Stimulated activated CD4-positive, alpha-beta T cell treated with anti-CD3 and anti-CD28 coated beads, Interleukin-2, amount 100 ng/mL, for 48 hours (primary cell): ENCODE measurements at places on chromosomes 3 and 15.

GRCh38 chr3:48656841-48657281 is 5.8 kb downstream of the CELSR3 start:
- DNase-seq = no peak

DNA sequence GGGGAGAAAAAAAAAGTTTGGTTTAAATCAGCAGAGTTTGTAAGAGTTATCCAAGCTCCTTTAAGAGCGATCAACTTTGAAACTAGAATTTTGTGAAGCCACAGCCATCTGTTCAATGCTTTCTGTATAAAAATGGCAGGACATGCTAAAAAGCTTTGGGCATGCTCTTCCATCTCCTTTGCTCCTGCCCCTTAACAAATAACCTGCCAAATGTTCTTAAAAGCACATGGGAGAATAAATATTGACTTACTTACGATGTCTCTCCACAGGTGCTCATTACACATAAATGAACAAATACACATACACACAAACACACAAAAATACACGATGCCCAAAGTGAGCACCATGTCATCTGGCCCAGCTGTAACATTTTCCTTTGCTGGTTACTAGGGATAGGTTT is 211.8 kb upstream of the DPH6 start:
- no peak for DNase-seq

DNA sequence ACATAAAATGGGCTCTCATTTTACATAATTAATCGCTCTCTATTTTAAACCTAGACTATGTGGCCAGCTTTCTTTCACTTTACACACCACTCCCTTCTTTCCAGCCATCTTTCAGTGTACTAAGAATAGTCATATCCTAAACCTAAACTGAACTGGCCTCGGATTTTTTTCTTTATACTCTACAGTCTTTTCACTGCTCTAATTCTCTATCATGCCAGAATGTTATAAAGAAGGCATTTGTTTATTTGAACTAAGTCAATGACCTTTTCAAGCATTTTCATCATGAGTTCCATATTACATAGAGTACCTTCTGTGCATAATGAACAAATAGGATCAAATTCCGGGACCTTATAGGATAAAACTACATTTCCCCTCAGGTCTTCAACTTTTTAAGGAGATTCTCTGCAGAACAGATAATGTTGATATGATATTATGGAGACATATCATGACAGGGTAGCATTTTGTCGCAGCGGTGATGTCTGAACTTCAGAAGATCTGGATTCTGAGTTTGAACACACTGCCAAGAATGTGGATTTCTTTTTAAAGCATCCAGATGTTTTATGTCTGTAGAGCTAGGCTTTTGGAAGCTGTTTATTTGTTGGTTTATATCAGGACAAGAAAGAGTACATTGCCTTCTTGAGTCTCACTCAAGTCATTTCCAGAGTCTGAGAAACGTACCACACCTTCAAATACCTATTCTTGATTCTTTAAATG is 1047.3 kb downstream of the MCTP2 start:
- DNase-seq = no peak

DNA sequence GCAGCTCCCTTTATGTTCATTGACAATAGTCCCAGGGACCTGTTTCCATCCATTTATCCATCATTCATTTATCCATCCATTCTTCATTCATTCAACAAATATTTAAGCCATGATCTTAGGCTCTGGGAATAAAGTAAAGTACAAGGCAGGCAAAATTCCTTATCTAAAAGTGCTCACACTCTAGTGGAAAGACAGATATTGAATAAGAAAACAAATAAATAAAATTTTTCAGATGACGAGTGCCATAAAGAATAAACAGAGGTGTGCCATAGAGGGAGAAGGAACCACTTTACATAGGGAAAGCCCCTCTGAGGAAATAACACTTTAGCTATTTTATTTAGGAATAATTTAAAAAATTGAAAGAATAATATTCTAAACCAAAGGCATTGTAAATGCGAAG is 76.2 kb downstream of the COL8A1 start:
- no peak for DNase-seq

GRCh38 chr3:141391991-141392316 is 23.6 kb downstream of the ZBTB38 start:
- DNase-seq = no peak

GRCh38 chr3:164371681-164372080 is 706.6 kb downstream of the SI start:
- no peak for DNase-seq

DNA sequence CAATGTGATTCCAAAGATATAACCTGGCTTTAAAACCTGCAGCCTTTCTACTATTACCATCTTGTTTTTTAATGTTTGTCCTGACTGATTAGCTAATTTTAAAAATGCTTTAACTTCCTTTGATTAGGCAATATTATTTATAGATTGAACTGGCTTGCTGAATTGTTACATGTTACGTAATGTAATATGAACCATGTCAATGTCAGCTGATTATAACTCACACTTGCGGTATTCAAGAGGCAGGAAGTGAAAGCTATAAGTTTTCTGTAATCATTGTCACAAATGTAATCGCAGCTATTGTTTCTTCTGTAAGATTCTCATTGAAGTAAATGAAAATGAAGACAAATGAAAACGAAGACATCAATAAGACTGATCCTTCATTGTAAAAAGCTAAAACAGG is 146.8 kb downstream of the ROBO2 start:
- DNase-seq = no peak

DNA sequence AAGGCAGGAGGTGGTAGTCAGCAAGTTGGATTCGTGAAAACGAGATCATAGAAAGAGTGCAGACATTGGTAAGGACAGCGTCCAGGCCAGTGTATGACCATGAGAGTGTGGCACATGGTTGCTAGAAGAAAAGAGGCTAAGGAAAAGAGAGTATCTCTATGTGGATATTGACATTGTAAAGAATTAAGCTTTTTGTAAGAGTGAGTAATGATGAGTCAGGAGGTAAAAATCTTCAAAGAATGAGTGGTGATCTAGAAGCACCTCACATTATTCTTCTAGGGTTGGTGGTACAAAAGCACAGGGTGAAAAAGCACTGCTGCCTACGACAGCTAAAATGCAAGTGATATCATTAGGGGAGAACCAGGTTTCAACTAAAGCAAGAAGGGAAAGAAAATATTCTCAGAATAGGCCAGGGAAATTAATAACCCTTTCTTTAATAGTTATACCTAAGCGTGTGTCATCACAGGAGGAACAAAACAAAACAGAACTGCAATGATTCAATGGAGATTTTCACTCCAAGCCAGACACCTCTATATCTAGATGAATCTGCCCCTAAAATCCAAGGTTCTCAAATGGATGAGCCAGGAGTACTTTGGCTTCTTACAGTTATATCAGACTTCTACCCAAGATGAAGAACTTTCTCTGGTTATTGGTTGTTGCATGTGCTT is 884.7 kb downstream of the NAALADL2 start:
- DNase-seq = no peak

- DNase-seq = no peak
These were observed 163.1 kb downstream of the ZNF385D start for GRCh38 chr3:21587894-21588293.

DNA sequence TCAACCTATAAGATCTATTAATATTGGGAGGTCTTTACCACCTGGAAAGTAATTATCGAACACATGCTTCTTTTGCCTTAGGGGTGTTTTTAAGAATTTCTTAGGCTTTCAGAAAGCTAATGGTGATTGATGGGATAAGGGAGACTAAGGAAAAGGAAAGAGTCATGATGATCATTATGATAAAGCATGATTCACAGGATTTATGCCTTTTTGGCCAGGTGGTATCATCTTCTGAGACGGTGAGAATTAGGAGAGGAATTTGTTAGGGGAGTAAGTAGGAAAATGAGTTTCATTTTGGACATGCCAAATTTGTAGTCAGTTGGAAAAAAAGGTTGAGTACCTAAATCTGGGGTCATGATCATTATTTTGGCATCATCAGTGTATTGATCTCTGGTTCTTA is 8.9 kb downstream of the ARMC8 start:
- no peak for DNase-seq

GRCh38 chr15:95018888-95019545 is 787.7 kb downstream of the MCTP2 start:
- no peak for DNase-seq

DNA sequence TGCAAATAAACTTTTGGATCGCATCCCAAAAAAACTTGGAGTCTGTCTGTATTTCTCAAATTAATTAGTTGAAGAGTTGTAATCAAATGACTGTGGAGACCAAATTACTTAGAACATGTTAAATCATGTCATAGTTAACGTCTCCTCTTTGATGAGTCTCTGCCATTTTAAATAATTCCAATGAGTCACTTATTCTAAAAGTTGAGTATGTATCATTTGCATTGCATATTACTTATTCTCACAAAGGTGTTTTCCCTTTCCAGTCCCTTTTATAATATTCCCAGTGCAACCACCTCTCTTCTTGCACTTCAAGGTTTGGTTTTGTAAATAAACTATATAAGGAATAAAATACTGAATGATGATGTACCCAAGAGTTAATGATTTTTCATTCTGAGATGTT is 36.0 kb upstream of the MBNL1 start:
- no peak for DNase-seq

GRCh38 chr15:80618685-80619400 is 76.3 kb upstream of the ABHD17C start:
- no peak for DNase-seq

DNA sequence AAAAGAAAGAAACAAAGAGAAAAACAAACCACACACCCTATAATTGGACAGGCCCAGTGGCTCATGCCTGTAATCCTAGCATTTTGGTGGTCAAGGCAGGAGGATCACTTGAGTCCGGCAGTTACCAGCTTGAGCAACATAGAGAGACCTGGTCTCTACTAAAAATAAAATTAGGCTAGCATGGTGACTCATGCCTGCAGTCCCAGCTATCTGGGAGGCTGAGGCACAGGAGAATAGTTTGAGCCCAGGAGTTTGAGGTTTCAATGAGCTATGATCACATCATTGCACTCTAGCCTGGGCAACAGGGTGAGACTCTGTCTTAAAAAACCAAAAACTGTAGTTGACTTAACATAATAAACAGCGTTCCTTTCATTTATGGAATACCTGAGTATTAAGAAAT is 72.3 kb upstream of the ST3GAL6 start:
- no peak for DNase-seq

- DNase-seq = no peak
These were observed 75.3 kb upstream of the LEKR1 start for GRCh38 chr3:156750874-156751245.

GRCh38 chr3:133521946-133522345 is 51.5 kb upstream of the CDV3 start:
- no peak for DNase-seq

GRCh38 chr3:47515864-47516319 is 2.4 kb upstream of the ELP6 start:
- DNase-seq = no peak

- DNase-seq = no peak
These were observed 147.3 kb upstream of the DPH6 start for GRCh38 chr15:35693286-35693685.

DNA sequence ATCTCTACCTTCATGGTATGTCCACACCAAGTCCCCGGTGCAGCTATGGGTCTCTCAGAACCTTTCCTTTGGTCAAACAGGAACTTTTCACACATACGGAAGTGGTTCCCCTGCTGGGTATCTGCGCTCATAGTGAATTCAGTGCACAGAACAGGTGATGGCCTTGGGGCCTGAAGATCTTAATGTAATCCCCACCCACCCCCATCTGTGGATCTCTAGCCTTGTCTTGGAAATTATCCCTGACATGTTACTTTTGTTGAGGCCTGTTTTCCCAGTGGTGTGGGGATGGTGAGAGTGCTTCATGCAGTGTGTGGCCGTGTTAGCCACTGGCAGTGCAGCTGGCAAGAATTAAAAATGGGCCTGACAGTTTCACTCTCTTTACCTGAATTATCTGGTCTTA is 71.9 kb upstream of the MYZAP start:
- DNase-seq = no peak

GRCh38 chr15:26438316-26438715 is 334.6 kb downstream of the GABRB3 start:
- DNase-seq = no peak

DNA sequence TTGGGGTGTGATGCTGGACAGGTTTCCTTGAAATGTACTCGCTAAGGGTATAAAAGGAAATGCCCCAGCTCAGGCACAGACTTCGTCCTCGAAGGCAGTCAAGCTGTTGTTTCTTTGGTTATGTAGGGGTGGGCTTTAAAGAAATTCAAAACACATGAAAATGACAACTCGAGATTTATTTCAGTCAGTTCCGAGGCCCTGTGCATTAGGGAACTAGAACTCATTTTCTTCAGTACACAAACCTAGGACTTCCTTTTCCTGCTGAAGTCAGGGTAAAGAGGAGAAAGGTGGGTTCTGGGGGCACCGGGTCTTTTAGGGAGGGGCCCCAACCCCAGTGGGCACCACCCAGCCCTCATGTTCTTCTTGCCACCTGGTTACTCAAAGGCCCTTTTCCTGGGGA is 7.7 kb downstream of the CCR9 start:
- no peak for DNase-seq

GRCh38 chr15:93152360-93152759 is 63.3 kb upstream of the RGMA start:
- no peak for DNase-seq

DNA sequence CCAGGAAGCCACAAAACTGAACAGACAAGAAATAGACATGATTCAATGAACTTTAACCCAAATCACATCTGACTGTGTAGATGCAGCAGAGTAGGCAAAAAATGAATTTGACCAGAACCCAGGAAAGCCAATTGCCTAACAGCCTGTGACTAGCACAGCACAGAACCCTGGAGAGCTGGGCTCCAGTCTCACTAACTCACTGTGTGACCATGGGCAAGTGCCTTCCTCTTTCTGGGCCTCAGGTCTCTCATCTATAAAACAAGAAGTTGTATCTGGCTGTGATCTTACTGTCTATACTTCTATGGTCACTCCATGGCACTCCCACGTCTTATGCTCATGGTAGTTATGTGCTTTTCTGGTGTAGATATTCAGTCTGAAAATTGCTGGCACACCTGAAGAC is 48.1 kb upstream of the USP3 start:
- DNase-seq = no peak

DNA sequence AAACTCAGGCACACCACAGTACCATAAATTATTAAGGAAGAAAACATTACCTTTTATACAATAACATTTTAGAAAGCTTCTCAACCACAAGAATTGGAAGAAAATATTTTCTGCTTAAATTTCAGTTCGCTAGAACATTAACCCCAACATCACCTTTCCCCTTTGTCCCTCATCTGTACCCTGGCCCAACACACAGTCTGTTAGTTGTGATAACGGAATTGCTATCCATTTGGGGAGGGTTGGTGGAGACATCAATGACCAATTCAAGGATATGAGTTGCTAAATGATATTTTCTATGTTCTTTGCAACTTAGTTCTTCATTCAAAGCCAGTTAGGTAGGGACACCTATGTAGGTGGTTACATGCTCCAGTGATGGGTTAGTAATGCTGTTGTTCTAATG is 5.8 kb downstream of the EID1 start:
- no peak for DNase-seq

- DNase-seq = no peak
These were observed 1.2 kb downstream of the EIF1B start for GRCh38 chr3:40310705-40311104.

DNA sequence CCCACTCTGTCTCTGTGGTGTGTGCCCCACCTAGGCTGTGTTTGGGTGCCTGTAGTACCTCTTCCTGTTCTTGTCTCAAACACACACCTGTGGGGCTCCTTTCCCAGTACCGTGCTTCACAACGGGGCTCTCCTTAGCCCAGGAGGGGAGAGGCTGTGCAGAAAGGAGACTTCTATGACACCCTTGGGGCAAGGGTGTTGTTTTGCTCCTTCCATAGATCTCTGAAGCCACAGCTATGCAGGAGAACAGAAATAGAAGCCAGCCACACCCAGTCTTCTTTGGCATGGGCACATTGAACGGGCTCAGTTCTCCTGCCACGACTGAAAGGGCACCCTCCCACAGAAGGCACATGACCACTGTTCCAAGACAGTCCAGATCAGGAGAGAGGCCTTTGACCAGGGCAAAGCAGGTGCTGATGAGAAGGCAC is 74.3 kb downstream of the LIPC start:
- no peak for DNase-seq
